ENCODE measurements at places on chromosomes 2 and 18. TPM values are rescaled to one million over a fixed set of nuclear protein-coding genes. Genes with fewer than 3 reads are reported as not detected.

CPO gene
- total RNA-seq = not detected

SLC4A5 gene
- 2.0 TPM for total RNA-seq

UPP2 gene
- not detected for total RNA-seq

RESP18 gene
- total RNA-seq = not detected

NIF3L1 gene
- total RNA-seq = 35.3 TPM

BOLL gene
- not detected for total RNA-seq

CELF4 gene
- not detected for total RNA-seq

DYNC1I2 gene
- total RNA-seq = 39.9 TPM
